NCI-H1436 (cell line): ENCODE measurements at places on chromosomes 12 and 14.

GRCh38 chr12:86735851-86736250 is 479.7 kb upstream of the MGAT4C start:
- DNase-seq, result no peak

DNA sequence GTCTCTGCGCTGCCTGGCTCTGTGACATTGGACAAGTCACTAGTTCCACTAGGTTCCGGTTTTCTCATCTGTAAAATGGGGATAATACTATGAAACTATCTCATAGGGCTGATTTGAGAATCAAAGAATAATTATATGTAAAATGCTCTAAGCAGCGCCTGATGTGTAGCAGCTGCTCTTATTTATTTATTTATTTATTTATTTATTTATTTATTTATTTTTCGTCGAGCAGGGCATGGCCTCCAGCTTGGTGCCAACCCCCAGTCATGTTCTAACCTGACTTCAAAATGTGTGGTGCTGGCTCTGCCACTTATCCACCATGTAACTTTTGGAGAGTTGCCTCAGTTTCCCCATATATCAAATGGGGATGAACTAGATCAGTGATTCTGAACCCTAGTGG is 93.5 kb upstream of the GSC start:
- no peak for DNase-seq

GRCh38 chr12:52126050-52126604 is 46.6 kb downstream of the SMIM41 start:
- DNase-seq, result no peak

DNA sequence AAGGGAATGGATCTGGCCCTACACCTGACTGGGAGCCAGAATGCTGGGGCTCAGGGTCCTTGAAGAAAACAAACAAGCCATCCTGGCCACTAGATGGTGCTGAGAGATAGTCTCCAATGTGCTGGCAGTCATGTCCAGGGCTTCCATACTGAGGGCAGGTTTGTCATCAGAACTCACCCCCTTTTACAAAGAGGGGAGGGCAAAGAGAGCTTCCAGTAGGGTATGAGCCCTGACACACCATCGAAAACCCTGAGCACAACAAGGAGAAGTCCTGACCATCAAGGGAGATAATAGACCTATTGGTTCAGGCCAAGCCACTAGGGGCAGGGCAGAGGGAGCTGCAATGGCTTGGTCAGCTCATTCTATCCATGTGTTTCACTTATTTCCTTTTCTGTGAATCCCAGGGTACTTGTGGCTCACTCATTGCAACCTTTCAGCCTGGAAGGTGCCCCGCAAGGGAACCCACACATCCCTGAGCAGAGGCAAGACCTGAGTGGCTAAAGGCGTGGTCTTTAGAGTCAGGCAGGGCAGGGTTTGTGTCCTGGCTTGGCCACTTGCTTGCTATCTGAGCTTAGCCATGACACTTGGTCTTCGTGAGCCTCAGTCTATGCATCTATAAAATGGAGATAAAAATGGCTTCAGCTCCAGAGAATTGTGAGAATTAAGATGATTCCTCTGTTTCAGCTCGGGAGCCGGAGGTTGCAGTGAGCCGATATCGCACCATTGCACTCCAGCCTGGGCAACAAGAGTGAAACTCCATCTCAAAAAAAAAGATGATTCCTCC is 6.2 kb upstream of the PLEKHH1 start:
- no peak for DNase-seq

GRCh38 chr12:115394496-115395220 is 710.7 kb upstream of the TBX3 start:
- peak; percentile 34 for DNase-seq

DNA sequence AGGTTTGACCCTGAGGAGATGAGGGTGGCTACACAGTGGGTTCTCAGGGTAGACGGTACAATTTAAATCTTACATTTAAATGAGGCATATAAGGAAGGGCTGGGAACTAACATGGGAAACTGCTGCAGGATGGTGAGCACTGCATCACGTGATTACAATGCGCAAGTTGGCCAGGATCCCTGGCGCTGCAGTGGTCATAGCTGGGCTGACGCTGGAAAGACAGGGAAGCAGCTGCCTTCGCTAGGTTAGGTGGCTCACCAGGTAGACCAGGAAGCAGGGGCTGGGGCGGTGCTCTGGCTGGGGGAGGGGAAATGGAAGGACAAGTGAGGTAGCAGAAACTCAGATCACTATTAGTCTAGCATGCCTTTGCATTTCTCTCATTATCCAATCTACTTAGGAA is 149.9 kb downstream of the FOXN3 start:
- DNase-seq, result no peak

- DNase-seq, result no peak
Observed at GRCh38 chr12:100267603-100268281, 765 bp downstream of the SCYL2 start.

GRCh38 chr12:130965214-130965613 is 11.5 kb downstream of the ADGRD1 start:
- DNase-seq, result no peak

GRCh38 chr12:58413794-58414193 is 472.4 kb downstream of the ATP23 start:
- DNase-seq, result no peak

- no peak for DNase-seq
Observed at GRCh38 chr12:131038961-131039950, 85.5 kb downstream of the ADGRD1 start.

GRCh38 chr14:101400830-101401229 is 160.5 kb upstream of the DIO3 start:
- no peak for DNase-seq

GRCh38 chr12:47964106-47964728 is 821 bp downstream of the TMEM106C start:
- no peak for DNase-seq

DNA sequence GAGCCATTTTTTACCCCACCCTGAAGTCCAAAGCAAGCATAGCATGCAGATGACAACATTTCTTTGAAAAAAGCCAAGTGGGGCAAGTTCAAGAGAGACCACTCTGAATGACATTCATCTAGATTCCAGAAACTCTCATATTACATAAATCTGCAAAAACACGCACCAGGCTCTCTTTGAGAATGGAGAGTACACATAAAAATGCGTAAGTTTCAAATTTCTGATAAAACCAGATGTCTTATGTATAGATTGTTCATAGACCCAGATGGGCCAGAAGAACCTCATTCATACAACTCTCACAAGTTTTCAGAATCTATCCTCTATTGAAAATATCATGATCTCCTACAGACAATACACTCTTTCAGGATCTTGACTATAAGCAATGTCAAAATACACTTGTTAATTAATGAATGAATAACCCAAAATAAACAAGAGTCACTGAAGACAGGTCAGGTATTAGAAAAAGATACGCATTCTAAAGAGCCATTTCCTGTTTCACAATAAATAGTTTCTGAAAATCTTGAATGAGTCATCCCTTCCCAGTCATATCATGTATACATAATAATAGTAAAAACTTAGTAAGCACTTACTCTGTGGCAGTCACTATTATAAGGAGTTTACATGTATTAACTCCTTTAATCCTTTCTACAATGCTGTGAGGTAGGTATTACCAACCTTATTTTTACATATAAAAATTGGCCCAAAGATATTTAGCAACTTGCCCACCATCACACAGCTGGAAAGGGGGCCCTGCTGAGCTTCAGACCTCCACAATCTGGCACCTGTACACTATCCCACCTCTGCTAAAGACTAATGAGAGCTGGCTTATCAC is 72.0 kb downstream of the PPP2R5E start:
- DNase-seq, result no peak

DNA sequence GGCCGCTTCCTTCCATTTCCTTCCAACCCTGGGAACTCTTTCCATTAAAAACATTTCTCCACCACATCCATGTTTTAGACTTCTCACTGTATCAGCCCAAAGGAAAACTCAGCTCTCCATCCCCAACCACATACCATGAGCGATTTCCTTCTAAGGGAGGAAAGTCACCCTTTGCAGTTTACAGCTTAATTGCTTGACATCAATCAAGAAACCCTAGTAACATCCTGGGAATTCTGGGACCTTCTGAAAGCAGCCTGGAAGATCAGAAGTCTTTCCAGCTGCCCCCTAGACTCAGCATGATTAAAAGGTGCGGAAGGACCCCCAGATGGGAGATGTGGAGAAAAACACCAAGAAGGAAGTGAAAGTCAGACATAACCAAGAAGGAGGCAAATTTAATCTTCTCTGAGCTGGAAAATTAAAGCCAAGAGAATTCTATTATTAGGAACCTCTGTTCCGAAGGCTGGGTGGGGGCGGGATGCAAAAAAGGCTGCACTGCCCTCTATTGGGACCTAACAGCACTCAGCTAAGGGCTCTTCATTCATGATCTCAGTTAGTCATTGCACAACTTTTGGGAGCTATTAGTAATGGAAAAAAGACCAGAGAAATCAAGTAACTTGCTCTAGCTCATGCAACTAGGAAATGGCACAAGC is 73.3 kb upstream of the PLXNC1 start:
- DNase-seq, result no peak

GRCh38 chr12:10557329-10557728 is 51.6 kb downstream of the EIF2S3B start:
- DNase-seq, result no peak

DNA sequence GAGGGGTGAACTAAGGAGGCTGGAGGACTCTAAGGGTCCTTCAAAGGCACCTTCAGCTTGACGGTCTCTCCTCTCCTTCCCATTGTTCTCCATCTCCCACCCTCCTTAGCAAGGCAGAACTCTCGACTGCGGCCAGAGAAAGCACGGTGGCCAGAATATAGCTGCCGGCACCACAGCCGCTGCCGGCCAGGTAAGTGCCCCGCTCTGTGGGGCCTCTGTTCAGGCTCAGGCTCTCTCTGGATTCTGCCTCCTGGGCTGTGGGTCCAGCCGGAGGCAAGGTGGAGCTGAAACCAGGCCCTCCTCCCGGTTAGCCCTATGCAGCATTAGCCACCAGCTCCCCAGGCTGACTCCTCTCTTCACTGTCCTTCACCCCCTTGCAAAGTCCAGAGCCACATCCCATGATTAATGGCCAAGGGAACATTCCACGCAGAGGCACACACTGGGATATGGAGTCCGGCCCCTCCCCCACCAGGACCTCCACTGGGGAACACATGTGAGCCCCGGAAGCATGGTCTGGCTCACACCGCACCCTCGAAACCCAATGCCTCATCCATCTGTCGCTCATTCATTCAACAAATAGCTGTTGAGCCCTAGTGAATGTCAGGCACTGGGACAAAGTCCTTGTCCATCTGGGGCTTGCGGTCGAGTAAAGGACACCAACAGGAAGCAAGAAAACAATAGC is 25.2 kb downstream of the LTBP2 start:
- no peak for DNase-seq

GRCh38 chr12:93689076-93689834 is 12.1 kb downstream of the CRADD start:
- no peak for DNase-seq

DNA sequence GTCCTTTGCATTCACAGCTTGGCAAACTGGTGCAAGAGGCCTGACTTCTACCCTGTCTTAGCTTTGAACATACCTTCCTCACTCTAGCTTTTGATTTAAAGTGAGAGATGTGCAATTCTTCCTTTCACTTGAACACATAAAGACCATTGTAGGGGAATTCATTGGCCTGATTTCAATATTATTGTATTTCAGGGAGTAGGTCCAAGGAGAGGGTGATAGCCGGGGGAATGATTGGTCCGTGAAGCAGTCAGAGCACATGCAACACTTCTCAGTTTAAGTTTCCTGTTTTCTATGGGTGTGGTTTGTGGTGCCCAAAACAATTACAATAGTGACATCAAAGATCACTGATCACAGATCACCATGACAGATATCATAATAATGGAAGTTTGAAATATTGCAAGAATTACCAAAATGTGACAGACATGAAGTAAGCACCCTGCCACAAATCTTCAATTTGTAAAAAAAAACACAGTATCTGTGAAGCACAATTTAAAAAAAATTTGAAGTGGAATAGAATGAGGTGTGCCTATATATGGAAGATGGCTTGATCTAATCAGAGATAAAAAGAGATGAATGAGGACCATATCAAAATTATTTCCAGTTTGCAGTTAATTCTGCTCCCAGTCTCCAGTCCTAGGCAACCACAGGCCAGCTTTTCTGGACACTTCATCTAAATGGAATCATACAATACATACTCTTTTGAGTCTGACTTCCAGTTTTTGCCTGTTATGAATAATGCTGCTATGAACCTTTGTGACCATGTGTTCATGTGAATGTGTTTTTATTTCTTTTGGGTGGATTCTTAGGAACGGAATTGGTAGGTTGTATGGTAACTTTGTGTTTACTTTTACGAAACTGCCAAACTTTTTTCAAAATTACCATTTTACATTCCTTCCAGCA is 23.2 kb downstream of the BORCS5 start:
- DNase-seq, result no peak
